ENCODE measurements at places on chromosomes 3 and 15.

DNA sequence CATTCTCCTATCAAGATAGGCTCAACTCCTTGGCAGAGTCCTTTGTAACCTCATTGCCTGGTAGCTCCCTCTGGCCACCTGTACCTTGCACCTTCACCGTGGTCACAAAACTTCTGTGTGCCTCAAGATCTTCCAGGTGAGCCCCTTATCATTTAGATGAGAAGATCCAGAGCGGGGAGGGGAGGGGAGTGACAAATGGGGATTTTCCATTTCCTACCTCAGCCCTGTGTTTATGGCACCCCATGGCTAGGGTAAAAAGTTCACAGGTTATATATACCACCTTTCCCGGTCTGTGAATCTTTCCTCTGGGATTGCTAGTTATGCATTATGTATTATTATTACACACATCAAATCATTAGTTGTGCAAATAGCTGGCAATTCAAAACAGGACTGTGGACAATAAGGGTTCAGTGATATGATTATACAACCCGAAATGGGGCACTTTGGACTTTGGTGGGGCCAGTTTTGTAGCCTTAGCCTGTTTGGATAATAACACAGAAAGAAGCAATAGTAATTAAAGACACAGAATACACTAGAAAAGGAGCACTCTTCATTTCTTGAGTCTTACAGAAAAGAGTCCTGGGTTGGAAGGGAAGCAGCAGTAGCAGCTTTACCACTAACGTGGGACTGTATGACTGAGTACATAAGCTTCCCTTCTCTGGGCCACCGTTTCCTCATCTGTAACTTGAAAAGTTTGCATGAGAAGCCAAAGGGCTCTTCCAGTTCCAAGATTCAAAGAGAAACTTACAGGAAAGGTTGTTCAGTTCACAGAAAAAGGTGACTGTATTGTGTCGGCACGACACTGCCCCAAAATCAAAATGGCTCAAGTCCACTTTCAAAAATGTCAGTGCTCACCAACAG, 7.1 kb downstream of the TLE3 start:
- DNase-seq, result no peak

GRCh38 chr3:72255191-72255590, 470.2 kb upstream of the PROK2 start:
- no peak for DNase-seq

GRCh38 chr3:137325170-137325569, 367.4 kb downstream of the IL20RB start:
- no peak for DNase-seq

DNA sequence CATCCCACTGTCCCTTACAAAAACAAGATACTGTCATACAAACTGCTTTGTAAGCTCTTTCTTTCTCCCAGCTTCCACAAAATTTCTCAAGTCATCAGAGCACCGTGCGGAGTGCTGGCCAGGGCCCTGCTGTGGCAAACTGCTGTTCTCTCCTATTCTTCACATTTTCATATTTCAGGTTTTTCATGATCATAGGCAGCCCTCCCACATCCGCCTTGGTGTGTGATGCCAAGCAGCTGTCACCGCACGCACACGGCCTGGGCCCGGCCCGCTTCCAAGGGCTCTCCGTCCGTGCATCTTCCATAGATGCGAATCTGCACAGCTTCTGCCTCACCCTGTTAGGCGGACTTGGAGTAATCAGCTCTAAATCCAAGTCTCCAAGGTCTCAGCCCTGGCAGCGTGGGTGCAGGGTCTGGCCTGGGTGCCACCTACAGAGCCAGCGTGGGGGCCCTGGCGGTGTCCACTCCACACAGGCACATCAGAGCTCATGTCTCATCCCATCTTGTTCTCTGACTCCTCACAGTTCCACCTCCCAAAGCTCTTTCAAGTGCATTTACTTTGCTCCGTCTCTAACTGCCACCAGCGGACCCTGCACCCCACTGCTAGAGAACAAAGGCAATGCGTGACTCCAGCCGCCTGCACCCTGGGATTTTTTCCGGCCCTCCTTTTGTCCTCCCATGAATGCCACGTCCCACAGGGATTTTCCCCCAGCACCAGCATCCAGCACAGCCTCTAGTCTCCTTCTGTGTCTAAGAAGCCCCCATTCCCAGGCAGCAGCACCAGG, 27.2 kb downstream of the CYFIP1 start:
- DNase-seq, result no peak

GRCh38 chr3:144875211-144875610, 903.6 kb downstream of the DIPK2A start:
- DNase-seq, result no peak

Measured in HCT116 (cell line).